ENCODE measurements at places on chromosomes 11 and 22.
A peak's percentile ranks its signal among the peaks of the same experiment; 100 is the strongest.

DNA sequence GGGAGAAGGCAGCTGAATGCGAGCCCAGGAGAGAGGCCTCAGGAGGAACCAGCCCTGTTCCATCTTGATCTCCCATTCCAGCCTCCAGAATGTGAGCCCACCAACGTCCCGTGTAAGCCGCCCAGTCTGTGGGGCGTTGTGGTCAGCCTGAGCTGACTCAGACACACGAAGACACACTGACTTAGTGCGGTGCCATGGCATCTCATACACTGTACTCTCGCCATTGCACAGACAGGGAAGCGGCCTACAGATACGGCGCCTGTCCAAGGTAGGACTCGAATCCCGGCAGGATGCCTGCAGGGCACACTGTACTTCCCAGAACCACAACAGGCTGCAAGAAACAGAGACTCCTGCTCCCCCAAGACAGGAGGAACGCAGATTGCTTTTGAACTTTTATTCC lies 179.6 kb downstream of the CTTN start:
- no peak for DNase-seq

- DNase-seq, result peak; percentile 24
These were observed 19.4 kb downstream of the SUSD2 start for GRCh38 chr22:24200619-24201212.

GRCh38 chr22:44573451-44573850 lies 75.4 kb upstream of the RTL6 start:
- DNase-seq, result no peak

- DNase-seq, result no peak
These were observed 45.9 kb downstream of the ARHGAP32 start for GRCh38 chr11:129146191-129146590.

DNA sequence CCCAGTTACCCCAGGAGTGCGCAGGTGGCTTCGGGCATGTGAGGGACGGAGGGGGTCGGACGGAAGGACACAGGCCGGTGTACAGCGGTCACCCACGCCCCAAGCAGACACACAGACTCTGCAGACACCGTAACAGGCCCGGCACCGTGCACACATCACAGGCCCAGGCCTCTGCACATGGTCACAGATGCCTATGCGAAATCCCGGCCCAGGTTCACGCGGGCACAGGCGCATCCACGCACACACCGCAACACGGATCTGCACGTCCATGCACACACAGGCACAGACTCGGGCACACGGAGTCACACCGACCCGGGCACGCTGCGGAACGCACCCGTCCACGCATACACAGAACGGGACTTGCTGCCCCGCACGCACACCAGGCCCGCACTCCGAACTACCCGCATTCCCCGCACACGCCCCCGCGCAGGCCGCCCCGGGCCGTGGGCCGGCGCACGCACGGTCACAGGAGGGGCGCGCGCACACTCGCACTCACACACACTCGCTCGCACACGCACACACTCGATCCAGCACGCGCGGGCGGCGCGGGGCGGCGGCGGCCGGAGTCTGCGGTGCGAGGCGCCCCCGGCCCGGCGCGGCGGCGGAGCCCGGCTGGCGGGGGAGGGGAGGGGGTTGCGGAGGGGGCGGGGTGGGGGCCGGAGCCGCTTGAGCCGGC lies at the start of gene MGAT3:
Gene MGAT3 (plus strand): TSS at position 491 of the 676 bp plus-strand sequence. CDS start 30,336 bp downstream, outside the sequence.
- no peak for DNase-seq

GRCh38 chr22:39688186-39688785 lies 117.7 kb downstream of the CACNA1I start:
- no peak for DNase-seq

DNA sequence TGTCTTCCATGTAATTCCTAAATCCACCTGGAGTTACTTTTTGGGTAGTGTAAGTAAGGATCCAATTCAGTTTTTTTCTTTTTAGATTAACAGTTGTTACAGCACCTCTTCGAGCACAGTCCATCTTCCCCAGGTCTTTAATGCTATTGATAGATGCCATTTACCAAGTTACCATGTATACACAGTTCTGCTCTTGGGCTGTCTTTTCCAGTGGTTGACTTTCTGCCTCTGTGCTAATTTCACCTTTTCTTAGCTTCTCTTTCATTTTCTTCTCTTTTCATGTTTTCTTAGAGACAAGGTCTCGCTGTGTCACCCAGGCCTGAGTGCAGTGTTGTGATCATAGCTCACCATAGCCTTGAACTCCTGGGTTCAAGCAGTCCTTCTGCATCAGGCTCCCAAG lies 12.0 kb downstream of the ATXN10 start:
- no peak for DNase-seq

DNA sequence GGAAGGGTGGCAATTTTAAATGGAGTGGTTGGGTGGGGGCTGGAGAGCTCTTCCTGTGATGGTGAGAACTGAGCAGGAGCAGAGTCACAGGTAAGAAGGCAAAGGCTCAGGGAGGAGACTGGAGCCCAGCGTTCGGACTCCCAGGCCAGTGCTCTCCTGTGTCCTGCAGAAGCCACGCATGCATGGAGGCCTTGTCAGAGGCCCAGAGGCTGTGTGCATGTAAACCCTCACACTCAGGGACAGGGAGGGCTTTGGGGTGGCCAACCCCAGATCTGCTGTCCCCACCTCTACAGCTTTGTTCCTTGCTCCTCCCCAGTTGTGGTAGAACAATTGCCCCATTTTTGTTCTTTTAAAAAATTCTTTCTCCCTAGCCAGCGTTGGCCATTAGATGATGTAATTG lies 130.4 kb upstream of the PARVA start:
- no peak for DNase-seq

Data from ACHN (cell line).